K562 (cell line): ENCODE measurements at places on chromosomes 3 and 15. TPM values are rescaled to one million over a fixed set of nuclear protein-coding genes. Genes with fewer than 3 reads are reported as not detected.

The ITIH3 gene
- not detected in 2 replicates for polyA plus RNA-seq

The C3orf85 gene
- not detected in 2 replicates for polyA plus RNA-seq

The FEZF2 gene
- not detected in 2 replicates for polyA plus RNA-seq

The AADAC gene
- not detected in 2 replicates for polyA plus RNA-seq

The STRIT1 gene
- polyA plus RNA-seq: not detected in 2 replicates

The WDR93 gene
- polyA plus RNA-seq: not detected in 2 replicates

The ADCY5 gene
- polyA plus RNA-seq: not detected in 2 replicates

The IMP3 gene
- 160 and 161 TPM in 2 replicates for polyA plus RNA-seq

The NAALADL2 gene
- polyA plus RNA-seq: 0.88 and 1.3 TPM in 2 replicates

The C3orf80 gene
- 0.16 and 0.31 TPM in 2 replicates for polyA plus RNA-seq

The CACNA2D3 gene
- polyA plus RNA-seq: not detected in 2 replicates

The ZNF385D gene
- polyA plus RNA-seq: 1.6 and 1.7 TPM in 2 replicates

The IL17RB gene
- 2.7 and 2.8 TPM in 2 replicates for polyA plus RNA-seq

The CLDN18 gene
- not detected in 2 replicates for polyA plus RNA-seq

The NPAP1 gene
- not detected in 2 replicates for polyA plus RNA-seq

The PDE8A gene
- 21.0 and 24.4 TPM in 2 replicates for polyA plus RNA-seq

The SLC28A2 gene
- polyA plus RNA-seq: not detected in 2 replicates

The ZKSCAN7 gene
- not detected in 2 replicates for polyA plus RNA-seq

The MLF1 gene
- polyA plus RNA-seq: 23.1 and 25.4 TPM in 2 replicates

The AGTR1 gene
- not detected in 2 replicates for polyA plus RNA-seq

The TGFBR2 gene
- 0.11 and 0.15 TPM in 2 replicates for polyA plus RNA-seq

The TMPRSS7 gene
- polyA plus RNA-seq: not detected in 2 replicates

The GOLGA8S gene
- not detected in 2 replicates for polyA plus RNA-seq

The RHOV gene
- 1.4 and 2.6 TPM in 2 replicates for polyA plus RNA-seq

The CCR3 gene
- not detected in 2 replicates for polyA plus RNA-seq

The CNTN6 gene
- polyA plus RNA-seq: not detected in 2 replicates

The REC114 gene
- polyA plus RNA-seq: not detected in 2 replicates

The LMOD3 gene
- polyA plus RNA-seq: not detected in 2 replicates

The GOLGA8R gene
- polyA plus RNA-seq: 0.04 and 0.36 TPM in 2 replicates
